ENCODE measurements at places on chromosomes 3 and 15.

GRCh38 chr15:60994963-60995475 is 234.1 kb downstream of the RORA start:
- DNase-seq: no peak

- no peak for DNase-seq
Observed at GRCh38 chr15:66873856-66874255, 171.8 kb downstream of the SMAD6 start.

- DNase-seq: no peak
Observed at GRCh38 chr3:29397406-29397805, 116.5 kb downstream of the RBMS3 start.

- no peak for DNase-seq
Observed at GRCh38 chr15:80514071-80514780, 110.0 kb downstream of the ARNT2 start.

GRCh38 chr3:120566243-120566975 is 29.7 kb upstream of the NDUFB4 start:
- DNase-seq: no peak

GRCh38 chr15:52537459-52537858 is 8.8 kb upstream of the MYO5A start:
- DNase-seq: no peak

DNA sequence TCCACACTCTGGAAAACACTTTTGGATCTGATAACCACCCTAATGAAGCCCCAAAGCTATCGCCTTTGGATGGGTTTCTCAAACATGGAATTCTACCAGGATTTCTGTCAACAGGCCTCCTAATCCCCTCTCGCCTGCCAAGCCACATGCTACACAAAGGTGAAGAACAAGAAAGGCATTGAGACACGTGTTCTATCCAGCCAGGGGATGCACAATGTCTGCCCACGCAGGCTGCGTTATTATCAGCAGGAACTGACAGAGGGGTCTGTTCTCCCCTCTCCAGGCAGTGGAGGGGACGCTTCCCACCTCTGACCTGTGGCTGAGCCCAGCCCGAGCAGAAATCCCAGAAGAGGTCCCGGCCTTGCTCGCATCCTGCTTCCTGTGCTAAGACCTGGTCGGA is 45.4 kb upstream of the THBS1 start:
- DNase-seq: no peak

DNA sequence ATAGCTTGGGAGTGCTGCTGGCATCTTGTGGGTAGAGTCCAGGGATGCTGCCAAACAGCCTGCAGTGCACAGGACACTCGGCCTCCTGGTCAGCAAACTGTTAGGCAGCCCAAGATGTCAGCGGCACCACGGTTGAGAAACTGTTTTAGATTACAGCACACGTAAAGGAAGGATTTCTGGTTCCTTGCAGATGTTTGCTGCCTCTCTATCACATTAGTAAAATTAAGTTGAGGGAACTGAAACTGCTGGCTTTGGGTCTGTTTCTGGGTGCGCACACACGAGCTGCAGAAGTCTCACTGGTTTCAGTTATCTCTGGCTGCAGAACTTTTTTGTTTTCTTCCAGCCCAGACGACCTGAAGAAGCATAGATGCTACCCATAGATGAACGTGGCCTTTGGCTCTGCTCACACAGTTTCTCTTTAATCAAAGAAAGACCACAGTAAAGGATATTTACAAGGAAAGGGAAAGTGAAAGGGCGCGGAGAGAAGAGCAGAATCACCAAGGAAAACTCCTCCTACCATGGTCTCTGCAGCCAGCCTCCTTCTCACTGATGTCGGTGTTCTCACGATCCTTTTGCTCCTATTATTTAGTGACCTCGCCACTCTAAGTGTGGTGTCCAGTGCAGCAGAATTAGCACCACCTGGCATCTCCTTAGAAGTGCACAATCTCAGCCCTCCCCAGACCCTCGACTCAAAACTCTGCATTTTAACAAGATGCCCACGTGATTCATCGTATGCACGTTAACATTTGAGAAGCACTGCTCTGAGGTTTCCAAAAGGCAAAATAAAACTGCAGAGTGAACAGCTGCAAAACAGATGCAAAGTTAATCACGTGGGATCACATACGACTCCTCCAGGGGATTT is 50.6 kb upstream of the AKAP13 start:
- DNase-seq: no peak

DNA sequence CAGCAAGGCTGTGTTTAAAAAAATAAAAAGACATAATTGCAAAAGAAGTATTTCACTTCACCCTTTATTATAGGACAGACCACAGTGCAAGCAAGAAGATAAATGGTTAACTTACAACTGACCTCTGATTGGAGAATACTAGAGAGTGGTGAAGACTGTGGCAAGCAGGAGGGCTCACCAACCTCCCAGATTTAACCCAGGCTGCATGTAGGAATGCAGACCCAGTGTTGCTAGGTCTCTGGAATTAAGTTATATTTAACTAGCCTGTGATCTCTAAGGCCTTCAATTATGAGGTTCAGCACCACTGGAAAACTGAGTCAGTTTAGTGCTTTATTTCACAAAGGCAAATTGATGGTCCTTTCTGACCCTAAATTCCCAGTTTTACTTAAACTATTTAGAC is 436.6 kb downstream of the LPP start:
- no peak for DNase-seq

DNA sequence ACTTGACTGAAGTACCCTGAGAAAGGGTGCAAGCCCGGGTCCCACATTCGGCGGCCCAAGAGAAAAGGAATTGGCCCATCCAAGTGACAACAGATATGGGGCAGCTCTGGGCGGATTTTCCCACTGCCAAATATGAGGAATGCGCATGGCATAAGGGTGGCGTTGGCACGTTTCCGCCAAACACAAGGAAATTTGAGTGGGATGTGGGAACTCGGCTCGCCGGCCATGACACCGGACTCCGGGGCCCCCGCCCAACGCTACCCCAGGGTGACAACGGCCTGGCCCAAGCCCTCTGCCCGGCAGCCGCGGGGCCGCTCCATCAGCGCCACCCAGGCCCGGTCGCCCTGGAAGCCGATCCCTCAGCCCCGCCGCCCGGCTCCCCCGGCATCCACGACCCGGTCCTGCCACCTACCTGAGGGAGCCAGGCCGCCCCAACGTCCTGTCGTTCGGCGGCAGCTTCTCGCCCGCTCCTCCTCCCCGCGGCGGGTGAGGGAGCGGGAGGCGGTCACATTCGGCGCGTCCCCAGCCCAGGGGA is 449 bp downstream of the RAF1 start:
- no peak for DNase-seq
